Inflammatory macrophage treated with lipopolysaccharide for 4 hours (primary cell): ENCODE measurements at places on chromosomes 3 and 15.

GRCh38 chr3:115960799-115961198 is 337.5 kb downstream of the GAP43 start:
- DNase-seq: no peak

DNA sequence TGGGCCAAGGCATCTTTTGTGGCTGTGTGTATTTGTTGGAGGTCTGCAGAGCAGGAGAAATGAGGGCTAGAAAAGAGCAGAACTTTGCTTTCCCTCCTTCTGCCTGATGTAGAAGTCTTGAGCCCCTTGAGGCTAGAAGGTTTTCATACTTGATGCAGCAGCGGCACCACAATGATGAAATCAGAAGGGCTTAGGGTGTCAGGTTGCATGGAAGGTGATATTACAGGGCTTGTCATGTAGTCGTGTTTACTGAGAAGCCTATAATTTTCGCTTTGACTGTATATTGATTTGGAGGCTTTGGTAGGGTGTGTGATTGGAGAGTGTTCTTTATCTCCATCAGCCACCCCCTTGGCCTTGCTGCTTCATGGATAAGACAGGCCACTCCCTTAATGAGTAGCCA is 339.8 kb downstream of the THSD4 start:
- DNase-seq: no peak

DNA sequence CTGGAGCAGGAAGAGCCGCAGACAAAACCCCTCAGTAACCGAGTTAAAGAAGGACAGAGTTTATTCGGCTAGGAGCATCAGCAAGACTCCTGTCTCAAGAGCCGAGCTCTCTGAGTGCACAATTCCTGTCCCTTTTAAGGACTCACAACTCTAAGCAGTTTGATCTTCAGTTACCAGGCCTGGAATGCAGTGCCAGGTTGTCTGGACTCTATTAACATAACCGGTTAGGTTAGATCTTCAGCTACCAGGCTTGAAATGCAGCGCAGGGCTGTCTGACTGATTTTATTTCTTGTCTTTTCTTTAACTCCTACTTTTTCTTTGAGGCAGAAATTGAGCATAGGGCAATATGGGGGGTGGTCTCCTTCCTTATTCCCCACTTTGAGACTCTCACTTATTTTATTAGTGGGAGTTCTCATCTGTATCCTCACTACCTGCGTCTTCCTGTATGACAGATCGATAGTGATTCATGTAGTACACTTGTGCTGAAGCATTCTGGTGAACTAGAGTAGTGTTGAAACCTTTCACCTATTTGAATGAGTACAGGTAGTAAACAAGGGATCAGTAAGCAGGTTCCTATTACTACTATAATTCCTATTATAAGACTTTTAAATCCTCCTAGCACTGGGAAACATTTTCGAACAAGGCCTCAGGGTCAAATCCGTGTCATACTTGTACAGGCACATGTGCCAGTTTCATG is 325.0 kb downstream of the CGGBP1 start:
- DNase-seq: no peak

DNA sequence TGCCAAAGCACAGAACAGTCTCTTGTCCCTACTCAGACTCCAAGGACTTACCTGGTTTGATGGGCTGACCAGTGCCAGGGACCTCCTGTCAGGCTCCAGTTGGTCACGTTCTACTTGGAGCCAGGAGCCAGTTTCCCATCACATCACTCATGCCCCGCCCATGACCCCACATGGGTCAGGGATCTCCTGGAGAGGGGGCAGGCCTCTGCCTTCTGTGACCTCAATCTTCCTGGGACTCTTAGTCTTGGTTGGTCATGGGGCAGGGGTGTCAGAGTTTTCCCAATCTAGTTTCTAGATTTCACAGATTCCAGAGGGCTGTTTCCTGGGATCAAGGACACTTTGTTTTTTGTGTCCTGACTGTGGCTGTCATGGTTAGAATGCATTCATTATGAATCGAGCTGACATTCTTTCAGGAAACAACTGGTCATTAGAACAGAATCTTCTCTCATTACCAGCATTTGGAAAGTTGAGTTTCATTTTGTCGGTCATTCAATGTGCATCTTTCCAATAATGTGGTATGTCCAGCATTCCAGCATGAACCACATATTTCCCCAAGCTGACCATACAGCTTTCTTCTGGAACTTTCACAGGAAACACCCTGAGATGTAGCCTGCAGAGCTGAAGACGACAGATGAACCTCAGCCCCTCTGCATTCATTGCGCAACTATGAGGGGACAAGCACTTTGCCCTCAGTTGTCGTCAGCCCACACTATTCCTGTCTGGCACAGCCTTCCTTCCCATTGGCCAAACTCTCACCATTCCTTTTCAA is 19.8 kb downstream of the CYP19A1 start:
- no peak for DNase-seq

GRCh38 chr15:77599899-77600298 is 32.8 kb downstream of the LINGO1 start:
- peak; percentile 17 for DNase-seq

DNA sequence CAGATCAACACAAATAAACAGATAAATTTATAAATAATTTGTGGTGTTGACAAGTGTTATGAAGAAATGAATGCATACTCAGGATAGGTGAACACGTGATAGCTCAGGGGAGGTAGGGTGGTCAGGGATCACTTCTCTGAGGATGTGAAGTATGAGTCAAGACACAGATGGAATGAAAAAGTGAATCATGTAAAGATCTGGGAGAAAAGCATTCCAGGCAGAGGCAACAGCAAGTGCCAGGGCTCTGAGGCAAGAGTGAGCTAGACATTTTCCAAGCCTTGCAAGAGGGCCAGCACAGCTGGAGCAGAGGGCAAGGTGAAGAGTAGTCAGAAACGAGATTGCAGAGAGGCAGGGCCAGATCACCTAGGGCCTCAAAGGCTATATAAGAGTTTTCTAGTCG is 177.8 kb downstream of the WNT5A start:
- no peak for DNase-seq

- DNase-seq: no peak
These were observed 104.9 kb upstream of the MANF start for GRCh38 chr3:51280176-51280575.

- no peak for DNase-seq
These were observed 5.0 kb upstream of the TLR9 start for GRCh38 chr3:52230461-52230860.

DNA sequence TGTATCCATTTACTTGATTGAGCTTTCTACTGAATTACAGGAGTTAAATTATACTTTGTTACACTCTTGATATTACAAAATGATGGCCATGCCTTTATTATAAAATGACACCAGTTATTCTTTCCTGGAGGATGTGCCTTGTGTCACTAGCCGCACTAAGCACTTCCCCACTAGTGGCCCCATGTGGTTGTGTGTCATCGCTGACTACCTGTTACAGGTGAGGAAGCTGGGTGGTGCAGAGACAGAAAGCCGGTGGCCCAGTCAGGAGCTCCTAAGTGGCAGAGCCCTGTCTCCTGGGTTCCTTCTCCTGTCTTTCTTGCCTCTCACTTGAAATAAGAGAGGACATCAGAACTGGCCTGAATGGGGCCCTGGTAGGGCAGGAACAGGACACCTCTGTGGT is 96.8 kb downstream of the IGF1R start:
- DNase-seq: no peak

DNA sequence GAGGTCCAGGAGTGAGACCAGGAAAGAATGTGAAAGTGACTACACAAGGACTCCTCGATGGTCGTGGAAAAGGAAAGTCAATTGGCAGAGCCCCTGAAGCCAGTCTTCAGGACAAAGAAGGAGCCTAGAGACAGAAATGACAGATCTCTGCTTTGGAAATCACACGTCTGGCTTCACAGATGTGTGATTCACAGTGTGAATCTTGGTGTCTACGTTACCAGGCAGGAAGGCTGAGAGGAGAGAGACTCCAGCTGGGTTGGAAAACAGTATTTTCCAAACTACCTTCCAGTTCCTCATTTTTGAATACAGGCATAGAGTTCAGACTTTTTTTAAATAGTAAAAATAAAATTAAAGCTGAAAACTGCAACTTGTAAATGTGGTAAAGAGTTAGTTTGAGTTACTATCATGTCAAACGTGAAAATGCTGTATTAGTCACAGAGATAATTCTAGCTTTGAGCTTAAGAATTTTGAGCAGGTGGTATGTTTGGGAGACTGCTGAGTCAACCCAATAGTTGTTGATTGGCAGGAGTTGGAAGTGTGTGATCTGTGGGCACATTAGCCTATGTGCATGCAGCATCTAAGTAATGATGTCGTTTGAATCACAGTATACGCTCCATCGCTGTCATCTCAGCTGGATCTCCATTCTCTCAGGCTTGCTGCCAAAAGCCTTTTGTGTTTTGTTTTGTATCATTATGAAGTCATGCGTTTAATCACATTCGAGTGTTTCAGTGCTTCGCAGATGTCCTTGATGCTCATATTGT is 6.0 kb downstream of the CCR2 start:
- DNase-seq: peak; percentile 55

DNA sequence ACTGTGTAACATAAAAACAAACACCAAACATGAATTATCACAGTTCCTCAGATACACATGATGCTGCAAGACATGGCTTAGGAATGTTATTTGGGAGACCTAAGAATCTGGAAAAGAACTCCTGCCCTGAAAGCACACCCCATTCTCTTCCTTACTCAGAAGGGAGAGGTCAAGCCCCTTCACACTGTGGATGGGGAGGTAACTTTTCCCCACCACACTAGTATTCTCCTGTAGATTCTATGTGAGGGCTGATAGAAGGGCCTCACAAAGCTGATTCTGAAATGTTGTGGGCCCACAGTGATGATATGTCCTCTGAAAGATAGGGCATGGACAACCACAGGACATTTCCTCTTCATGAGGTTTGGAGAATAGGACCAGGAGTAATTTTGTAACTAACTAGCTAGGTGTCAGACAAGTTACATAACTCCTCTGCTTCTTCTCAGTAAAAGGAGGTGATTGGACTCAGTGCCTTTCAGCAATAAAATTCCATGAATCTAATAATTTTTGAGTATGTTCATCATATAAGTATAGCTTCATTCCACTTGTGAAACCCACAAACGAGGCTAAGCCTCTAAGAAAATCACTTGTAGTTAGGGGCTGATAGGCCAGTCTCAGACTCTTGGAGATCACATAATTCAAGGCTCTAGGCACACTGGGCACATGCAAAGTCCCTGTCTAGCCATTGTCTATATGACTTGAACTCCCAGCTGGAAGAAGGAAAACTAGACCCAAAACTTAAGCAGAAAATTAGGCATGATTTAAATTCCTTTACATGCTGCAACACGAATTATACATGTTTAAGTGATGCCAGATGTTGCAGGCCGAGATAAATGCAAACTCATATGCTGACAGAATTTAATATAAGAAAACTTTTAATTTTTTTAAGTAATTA is 7.5 kb downstream of the PTX3 start:
- no peak for DNase-seq

DNA sequence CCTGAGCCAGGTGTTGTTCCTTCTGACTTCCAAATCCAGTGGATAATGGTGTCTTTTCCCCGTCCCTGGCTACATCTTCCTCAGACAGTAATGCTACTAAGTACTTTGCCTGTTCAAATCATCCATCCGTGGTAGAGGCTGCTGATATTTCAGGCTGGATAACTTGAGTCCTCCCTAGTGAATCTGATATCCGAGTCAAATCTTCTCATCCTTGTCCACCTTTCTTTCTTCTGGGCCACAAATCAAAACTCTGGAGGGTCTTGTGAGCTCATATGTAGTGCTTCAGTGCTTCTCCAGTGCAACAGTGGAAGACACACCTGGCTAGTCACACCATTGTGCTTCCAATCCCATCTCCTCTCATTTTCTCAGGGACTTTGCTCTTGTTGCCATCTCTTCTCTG is 11.2 kb downstream of the SH3GL3 start:
- no peak for DNase-seq

DNA sequence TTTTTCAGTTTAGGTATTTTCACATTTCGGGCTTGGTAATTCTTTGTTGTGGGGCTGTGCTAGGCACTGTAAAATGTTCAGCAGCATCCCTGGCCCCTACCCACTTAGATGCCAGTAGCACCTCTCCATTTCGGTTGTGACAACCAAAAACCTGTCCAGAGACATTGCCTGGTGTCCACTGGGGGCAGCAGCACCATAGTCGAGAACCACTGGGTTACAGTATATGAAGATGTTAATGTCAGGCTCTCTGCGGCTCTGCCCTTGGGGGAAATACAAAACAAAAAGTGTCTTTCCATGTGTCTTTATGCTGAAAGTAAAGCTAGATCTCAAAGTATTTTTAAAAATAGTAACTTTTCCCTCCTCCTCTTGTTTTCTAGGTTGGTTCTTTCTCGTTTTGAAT is 177.2 kb downstream of the ITPR1 start:
- no peak for DNase-seq

- DNase-seq: no peak
These were observed 703 bp upstream of the LSAMP start for GRCh38 chr3:116445990-116446389.

GRCh38 chr15:90287946-90288345 is 22.5 kb downstream of the NGRN start:
- no peak for DNase-seq

GRCh38 chr3:72347819-72348319 is 500.4 kb downstream of the SHQ1 start:
- DNase-seq: peak; percentile 60

DNA sequence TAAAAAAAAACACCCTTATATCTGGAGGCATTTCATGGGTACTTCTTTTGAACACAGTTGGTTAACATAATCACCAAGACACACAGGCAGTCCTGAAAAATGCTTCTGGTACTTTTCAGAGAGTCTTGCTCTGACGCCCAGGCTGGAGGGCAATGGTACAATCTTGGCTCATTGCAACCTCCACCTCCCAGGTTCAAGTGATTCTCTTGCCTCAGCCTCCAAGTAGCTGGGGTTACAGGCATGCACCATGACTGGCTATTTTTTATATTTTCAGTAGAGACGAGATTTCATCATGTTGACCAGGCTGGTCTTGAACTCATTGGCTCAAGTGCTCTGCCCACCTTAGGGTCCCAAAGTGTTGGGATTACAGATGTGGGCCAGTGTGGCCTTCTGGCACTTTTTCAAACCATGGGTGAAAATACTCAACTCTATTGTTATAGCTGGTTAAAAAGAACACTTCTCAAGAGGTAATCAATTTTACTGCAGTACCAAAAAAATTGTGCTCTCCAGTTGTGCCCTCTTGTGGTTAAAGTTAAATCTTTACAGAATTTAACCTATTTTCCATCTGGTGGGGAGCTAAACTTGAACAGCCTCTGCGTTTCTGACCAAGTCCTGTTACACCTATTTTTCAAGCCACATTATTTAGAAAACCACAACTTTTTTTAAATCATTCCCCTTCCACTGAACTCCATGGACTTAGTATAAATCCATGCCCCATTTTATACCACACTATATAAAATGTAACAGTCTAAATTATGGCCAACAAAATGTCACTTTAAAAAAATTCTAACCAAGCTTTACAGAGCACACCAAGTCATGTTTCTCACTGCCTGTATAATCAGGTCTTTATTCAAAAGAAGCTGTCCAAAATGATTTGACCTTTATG is 1.2 kb upstream of the SNAPC5 start:
- peak; percentile 47 for DNase-seq

DNA sequence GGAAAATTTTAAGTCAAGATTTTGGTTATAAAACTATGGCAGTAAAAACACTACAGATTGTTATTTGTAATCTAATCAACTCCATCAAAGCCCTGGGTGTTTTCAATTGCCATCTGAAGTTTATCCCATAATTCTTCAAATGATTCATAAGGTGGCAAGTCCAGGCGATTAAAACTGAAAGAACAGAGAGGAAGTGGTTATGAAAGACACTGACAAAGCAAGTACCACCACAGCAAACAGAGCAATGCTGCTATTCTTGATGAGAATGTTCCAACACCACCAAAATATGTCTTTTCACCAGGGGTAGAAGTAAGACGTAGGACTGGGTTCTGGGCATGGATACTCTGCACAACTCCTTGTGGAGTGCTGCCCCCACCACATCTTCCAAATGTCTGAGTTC is 86.9 kb upstream of the PRTG start:
- DNase-seq: peak; percentile 66

- no peak for DNase-seq
These were observed 5.5 kb downstream of the SMAD6 start for GRCh38 chr15:66707310-66708082.
